ENCODE measurements at places on chromosomes 11 and 22. TPM values are rescaled to one million over a fixed set of nuclear protein-coding genes. Genes with fewer than 3 reads are reported as not detected.

DNA sequence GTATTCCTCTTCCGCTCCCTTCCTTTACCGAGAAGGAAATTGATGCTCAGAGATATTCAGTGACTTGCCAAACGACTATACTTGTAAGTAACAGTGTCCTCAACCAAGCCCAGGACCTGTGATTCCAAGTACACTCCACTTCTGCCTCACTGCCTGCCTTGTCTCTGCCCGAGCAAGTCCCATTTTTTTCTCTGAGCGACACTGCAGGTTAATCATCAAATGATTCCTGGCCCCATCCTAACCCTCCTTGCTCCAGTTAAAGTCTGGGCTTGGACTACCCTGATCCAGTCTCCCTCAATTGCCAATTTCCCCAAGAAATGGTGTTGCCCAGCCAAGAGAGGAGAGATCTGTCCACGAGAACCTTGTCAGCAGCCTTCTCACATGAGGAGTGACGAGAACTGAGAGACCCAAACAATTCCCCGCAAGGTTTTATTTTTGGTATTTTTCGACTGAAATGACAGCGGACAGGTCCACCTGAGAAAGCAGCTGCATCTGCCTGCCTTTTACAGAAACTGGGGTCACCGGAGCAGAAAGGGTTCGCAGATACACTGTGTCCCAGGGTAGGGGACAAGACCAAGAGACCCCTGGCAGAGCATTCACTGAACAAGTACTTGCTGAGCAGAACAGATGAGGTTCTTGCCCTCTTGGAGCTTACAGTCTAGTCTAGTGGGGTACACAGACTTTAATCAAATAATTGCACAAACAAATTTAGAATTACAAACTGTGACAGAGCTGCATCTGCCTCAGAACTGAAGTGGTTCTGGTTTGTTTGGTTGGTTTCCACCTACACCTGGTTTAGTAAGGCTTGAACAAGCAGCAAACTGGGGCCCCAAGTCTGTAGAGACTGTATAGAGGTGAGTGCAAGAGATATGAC is 11.4 kb downstream of the POU2AF1 start:
- DNase-seq: no peak

GRCh38 chr11:102421261-102421660 is 31.3 kb downstream of the TMEM123 start:
- DNase-seq: no peak

DNA sequence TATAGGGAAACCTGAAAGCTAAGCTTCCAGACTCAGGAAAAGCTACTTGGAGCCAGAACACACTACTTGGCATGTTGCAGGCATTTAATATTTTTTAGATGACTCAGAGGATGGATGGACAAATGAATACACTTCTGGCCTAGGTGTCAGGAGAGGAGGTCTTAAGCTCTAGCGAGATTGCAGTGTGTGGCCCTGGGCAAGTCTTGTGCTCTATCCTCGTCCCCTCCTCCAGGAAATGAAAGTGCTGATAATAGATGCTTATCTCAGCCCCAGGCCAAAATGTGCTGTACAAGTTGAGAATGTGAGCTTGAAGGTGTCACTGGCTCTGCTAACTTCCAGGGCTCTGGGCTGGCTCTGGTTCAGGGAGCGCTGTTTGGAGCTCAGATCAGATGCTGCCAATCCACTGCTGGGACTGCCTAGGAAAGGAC is 136.3 kb downstream of the PKNOX2 start:
- DNase-seq: peak; percentile 18

DNA sequence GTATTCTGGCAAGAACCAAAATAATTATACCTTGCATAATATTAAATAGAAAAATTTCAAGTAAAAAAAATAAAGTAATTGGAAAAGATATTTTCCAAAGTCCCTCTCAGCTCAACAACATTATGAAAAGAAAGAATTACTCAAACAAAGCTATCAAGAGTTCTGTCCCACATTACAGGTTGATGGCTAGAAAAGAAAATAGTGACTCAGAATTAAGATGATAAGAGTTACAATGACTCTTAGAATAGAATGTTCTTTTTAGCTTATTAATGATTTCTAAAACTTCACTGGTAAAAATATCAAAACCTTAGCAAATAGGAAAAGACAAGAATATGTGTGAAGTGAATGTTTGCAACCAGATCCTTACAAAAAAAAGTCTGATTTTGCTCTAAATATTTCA is 312.5 kb upstream of the PDGFD start:
- DNase-seq: no peak

GRCh38 chr11:72581067-72581466 is 93.2 kb downstream of the PDE2A start:
- DNase-seq: no peak

- no peak for DNase-seq
Measured at GRCh38 chr11:10002221-10002620, 291.8 kb downstream of the SBF2 start.

DNA sequence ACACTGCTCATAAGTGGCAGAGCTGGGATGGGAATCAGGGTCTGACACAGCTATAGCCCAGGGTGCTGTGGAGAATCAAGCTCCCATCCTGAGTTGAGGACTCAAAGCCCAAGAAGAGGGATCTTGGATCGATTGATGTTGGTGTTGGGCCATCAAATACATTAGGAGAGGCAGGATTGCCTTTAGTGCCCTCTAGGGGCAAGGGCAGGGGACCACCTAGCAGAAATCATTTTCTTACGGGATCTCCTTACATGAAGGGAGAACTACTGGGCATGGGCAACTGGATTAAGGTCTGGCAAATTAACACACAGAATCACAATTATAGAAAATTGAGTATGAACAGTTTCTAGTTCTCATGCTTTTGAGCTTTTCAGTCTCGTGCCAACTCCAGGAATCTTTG is 24.9 kb upstream of the EMSY start:
- DNase-seq: no peak

DNA sequence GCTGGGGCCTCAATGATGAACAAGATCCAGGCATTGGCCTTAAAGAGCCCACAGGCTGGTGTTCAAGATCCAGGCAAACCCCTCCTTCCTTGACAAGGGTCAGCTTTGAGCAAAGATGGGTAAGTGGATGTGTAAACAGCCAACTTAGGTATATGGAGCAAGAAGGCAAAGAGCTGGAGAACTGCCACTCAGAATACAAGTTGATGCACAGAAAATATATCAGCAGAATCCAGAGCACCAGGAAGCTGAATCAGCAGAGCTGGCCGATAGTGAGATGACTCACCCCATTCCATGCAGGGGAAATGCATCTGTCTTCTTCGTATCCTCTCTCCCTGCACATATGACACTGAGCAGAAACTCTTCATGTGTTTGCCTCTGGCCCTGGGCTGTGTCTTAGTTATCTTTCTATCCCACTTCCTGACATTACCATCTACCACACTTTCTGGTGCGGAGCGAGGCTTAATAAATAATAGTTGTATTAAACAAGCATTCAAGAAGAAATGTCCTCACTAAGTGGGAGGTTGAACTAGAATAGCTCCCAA is 57.8 kb downstream of the ENDOD1 start:
- no peak for DNase-seq

- DNase-seq: no peak
Measured at GRCh38 chr11:125069008-125069407, 5.9 kb downstream of the SLC37A2 start.

DNA sequence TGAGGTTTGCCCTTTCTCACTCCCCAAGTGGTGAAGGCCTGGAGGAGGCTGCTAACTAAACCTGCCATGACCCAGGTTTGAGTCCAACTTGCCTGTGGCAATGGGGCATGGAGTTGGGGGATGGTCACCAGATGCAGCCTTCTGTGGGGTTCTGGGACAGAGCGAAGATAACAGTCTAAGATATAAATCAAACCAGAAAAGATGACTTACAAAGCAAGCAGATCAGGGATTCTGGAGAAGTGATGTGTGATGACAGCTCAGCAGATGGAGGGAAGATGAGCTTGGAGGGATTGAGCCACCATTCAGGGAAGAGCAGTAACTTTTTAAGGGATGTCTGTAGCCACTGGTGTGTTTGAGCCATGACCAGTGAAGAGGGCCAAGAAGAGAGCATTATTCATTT is 63.6 kb downstream of the MTNR1B start:
- DNase-seq: no peak

DNA sequence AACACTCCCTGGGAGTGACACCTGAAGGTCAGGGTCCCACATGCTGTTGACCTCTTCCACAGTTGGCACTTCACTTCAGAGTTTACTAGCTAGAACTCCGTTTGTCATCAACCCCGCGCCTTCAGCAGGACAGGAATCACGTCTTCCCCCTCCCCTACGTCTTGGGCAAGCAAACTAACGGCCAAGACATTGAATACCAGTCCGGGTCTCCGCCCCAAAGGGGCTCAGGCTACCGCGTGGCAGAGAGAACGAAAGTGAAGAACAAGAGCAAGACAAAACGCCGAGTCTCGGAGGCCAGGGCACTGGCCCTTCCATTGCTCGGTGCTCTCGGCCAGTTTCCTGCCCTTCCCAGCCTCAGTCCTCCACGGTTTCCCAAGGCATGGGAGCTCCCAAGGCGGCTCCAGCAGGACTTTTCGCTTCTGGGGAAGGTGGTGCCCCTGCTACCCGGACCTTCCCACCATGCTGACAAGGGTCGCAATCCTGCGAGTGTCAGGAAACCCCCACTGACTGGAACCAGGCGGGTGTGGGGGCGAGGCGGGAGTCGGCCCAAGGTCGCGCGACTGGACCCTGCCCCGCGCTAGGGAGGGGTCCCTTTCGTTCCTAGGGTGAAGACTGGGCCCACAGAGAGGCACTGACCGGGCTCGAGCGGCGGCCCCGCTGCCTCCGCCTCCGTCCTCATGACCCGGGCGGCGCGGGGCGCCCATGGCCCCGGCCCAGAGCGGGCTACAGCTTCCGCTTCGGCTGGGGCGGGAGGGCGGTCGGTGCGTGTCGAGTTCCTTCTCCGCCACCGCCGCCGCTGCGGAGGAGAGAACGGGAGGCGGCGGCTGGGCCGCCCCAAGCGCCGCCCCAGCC is at the start of gene GUCD1:
Gene GUCD1 (minus strand): TSS at position 826 of the 852 bp plus-strand sequence. CDS start 147 bp downstream, at position 679.
- peak; percentile 34 for DNase-seq

DNA sequence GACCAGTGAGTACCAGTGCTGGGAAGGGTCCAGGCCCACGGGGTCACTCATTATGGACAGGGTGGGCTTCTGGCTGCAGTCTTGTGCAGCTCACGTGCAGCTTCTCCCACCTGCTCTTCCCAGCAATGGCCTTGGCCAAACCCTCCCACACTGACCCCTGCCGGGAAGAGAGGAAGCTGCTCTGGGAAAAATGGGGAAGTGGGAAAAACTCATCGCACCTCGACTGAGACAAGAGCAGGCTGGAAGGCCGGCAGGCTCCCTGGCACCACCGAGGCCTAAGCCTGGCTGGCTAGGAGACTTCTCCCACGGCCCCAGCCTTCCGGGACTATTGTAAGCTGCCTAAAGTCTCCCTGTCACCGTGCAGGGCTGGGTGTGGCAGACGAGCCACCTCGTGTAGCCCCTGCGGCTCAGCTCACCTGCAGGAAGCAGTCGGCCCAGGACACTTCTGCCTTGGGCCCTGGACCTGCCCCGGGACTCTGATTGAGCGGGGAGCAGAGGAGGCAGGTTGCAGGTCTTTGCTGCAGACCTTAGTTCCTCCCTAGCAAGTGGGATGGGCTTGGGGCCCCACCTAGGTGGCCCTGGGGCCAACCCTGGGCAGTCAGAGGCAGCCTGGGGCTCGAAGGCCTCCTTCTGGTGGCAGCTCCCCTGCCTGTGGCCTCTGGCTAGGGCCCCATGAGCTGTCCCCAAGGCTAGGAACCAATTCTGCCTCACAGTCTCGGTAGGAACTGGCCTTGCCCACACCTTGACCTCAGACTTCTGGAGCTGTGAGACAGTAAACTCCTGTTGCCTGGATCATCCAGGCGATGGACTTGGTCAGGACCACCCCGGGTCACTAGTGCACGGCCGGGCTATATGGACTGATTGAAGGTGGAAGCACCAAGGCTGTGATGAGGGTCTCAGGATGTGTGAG is 23.1 kb downstream of the MRGPRG start:
- peak; percentile 80 for DNase-seq

DNA sequence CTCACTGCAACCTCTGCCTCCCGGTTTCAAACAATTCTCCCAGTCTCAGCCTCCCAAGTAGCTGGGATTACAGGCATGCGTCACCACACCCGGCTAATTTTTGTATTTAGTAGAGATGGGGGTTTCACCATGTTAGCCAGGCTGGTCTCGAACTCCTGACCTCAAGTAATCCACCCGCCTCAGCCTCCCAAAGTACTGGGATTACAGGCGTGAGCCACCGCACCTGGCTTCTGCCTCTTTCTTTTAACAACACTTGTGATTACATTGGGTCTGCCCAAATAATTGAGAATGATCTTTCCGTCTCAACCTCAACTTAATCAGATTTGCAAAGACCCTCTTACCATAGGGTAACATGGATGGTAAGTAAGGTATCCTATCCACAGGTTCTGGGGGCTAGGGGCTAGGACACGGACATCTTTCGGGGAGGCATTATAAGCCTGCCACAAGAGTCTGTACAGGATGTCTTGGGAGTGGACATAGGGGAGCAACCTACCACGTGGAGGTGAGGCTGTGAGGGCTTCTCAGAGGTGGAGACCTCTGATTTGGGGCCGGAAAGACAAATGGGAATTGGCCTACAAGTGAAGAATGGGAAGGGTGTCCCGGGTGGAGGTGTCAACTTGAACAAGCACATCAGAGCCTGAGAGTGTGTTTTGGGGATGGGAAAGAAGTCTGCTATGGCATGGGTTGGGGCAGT is 2.7 kb upstream of the CBX6 start:
- DNase-seq: peak; percentile 63

GRCh38 chr22:24006207-24006913 is 1.1 kb upstream of the GSTT4 start:
- no peak for DNase-seq

DNA sequence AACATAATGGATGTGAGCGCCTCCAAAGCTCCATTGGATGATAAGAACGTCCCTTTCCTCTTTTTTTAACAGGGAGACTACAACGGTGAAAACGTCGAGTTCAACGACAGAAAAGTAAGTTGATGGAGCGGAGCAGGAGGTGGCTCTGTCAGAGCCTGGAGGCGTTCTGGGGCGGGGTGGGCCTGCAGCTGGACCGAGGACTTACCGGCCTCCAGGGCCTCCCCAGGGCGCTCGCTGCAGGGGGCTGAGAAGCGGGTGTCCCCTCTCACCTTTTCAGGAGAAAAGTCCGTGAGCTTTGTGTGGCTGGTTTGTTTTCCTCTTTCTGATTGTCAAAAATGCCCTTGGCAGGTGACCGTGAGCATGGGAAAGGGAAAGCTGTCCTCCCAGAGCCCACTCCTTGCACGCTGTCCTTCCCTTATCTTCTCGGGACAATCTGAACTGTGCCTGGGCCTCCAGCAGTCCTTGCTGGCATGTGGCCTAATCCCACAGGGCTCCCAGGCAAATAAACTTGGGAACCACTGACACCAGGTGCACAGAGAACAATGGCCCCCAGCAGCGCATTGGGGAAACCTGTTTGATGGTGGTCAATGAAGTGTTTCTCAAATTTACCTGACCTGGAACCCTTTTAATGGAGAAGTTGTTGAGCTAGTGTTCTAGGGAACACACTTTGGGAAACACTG is 38.4 kb downstream of the ANO1 start:
- DNase-seq: no peak

RIMBP3B gene
- not detected for total RNA-seq

SMIM35 gene
- not detected for total RNA-seq
